ENCODE measurements at places on chromosomes 11 and 22. TPM values are rescaled to one million over a fixed set of nuclear protein-coding genes. Genes with fewer than 3 reads are reported as not detected.

DNA sequence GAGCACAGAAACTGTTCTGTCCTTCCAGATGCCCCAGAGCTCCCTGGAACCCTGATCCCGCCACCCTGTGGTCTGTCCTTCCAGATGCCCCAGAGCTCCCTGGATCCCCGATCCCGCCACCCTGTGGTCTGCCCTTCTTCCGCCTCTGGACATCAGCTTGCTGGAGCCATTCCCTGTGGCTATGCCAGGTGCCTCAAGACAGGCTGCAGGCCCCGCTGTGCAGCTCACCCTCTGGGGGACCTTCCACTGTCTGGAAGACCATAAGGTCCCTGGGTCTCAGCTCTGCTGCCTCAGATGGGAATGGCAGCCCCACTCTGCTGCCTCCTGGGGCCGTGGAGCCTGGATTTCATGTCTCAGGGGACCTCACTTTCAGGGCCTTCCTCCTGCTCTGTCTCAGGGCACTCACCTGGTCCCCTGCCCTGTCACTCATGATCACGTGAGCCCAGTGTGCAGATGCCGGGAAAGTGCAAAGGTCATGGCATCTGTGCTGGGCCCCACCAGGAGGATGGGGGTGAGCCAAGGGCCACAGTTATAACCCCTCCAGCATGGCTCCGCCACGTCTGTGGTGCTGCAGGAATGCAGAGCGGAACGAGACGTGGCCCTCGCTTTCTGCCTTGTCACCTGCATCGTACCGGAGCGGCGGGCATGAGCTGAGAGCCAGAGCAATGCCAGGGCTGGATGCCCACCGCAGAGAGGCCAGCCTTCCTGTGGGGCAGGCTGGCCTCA is 1520.7 kb downstream of the BRD1 start:
- H3K4me1 ChIP-seq: no peaks in the 10 kb centered on the region
- no peak overlapping the region for H3K4me3 ChIP-seq
- H3K27me3 ChIP-seq: no peaks in the 10 kb centered on the region
- H3K36me3 ChIP-seq: no peaks in the 10 kb centered on the region
- no peak overlapping the region for H3K27ac ChIP-seq
- no peak for DNase-seq

GRCh38 chr22:36386351-36386899 is 1.3 kb downstream of the MYH9 start:
- no peaks in the 10 kb centered on the region for H3K27me3 ChIP-seq
- H3K4me3 ChIP-seq: peak overlapping the region; percentile 74
- peak overlapping the region; percentile 88 for H3K27ac ChIP-seq
- peak; percentile 63 for DNase-seq
- peaks cover 5% of the 10 kb centered on the region for H3K36me3 ChIP-seq

DNA sequence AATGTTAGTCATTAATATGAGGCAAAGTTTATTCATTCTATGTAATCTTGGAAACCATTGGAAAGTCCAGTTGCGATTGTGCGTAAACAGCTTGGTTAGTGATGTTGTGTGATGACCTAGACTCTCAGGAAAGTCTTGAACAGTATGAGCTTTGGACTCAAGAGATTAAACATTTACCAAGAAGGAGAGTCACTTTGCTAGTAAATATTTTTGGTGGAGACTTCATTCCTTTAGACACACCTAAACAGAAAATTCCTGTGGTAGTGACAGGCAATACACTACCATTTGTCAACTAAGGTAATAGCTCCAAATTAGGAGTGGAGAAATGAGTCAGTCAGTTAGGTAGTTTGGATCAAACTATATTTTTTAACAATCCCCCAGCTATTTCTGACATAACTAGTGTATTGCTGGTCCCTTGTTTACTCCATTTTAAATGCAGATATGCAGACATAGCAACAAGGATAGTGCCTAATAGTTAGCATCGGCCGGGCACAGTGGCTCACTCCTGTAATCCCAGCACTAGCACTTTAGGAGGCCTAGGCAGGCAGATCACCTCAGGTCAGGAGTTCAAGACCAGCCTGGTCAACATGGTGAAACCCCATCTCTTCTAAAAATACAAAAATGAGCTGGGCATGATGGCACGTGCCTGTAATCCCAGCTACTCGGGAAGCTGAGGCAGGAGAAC is 89.3 kb downstream of the ARHGAP42 start:
- no peaks in the 10 kb centered on the region for H3K36me3 ChIP-seq
- H3K4me3 ChIP-seq: no peak overlapping the region
- no peak for DNase-seq
- H3K27ac ChIP-seq: no peak overlapping the region
- H3K27me3 ChIP-seq: no peaks in the 10 kb centered on the region
- H3K4me1 ChIP-seq: no peaks in the 10 kb centered on the region

GRCh38 chr22:47376901-47377505 is 614.6 kb downstream of the TBC1D22A start:
- no peaks in the 10 kb centered on the region for H3K36me3 ChIP-seq
- DNase-seq: no peak
- no peak overlapping the region for H3K4me3 ChIP-seq
- H3K27ac ChIP-seq: no peak overlapping the region
- H3K27me3 ChIP-seq: no peaks in the 10 kb centered on the region

DNA sequence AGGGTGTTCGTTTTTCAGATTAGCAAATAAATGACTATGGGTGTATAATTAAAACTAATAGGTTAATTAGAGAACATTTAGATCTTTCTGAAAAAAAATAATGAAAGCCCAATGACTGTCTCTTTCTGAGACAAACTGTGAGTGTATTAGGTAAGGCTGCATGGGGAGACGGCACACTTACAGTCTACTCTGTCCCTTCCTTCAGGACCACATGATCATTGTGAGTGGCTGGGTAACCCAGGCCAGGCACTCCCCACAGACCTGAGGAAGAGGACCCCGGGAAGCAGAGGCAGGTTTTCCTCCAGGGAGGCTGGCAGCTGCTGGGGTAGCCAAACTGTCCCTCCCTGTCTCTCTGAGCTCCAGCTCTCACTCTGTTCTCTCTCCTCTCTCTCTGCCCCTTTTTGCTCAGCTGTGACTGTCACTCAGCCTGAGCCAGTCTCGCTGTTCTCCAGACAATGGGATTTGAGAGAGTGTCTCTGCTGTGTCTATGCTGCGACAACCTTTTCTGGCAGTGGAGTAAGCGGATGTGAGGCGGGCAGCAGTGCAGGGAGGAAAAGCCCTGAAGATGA is 83.1 kb upstream of the NCAM1 start:
- H3K4me3 ChIP-seq: no peak overlapping the region
- no peaks in the 10 kb centered on the region for H3K27me3 ChIP-seq
- no peak overlapping the region for H3K27ac ChIP-seq
- DNase-seq: no peak
- no peaks in the 10 kb centered on the region for H3K4me1 ChIP-seq
- no peaks in the 10 kb centered on the region for H3K36me3 ChIP-seq

The UQCR10 gene
- 538 TPM for polyA plus RNA-seq

All from GM12878 (cell line).